ENCODE measurements at places on chromosomes 6 and 20.

GRCh38 chr6:90384720-90385119 lies 88.1 kb upstream of the BACH2 start:
- DNase-seq, result no peak

DNA sequence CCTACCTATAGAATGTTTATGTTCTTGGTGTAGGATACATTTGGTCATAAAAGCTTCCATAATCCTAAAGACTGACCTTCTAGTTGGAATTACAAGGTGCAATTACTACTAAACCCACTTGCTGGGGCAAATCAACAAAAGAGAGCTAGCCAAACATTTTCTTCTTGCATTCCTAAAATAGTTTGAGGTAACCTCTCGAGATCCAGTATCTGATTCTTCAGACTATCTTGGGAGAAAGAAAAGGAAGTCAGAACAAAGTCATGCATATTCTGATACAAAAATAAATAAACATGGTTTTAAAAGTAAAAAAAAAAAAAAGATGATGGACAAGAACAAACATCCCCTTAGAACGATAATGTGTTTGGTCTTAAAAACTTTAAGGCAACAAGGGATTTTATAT lies 294.2 kb upstream of the RSPO3 start:
- no peak for DNase-seq

GRCh38 chr6:89830170-89830809 lies 610 bp downstream of the CASP8AP2 start:
- no peak for DNase-seq

DNA sequence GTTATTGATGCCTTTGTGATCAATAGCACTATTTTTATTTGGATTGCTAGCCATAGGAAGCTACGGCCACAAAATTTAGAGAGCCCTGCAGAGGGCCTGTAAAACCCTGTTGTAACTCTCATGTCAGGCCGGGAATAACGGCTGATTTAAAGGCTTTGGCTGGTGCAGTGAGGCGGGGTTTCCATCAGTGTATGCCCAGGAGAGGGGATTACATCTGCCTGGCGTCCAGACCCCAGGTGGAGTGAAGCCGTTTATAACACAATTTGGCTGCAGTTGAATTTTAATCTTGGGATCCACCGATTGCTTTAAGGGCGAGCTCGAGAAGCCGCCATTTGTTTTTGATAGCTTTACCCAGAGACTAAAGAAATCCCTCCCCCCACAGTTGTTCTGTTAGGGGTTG lies 29.1 kb upstream of the APCDD1L start:
- no peak for DNase-seq

- DNase-seq, result no peak
Observed at GRCh38 chr20:43534791-43535350, 24.0 kb upstream of the SGK2 start.

- no peak for DNase-seq
Observed at GRCh38 chr6:36622901-36623546, 28.9 kb downstream of the SRSF3 start.

DNA sequence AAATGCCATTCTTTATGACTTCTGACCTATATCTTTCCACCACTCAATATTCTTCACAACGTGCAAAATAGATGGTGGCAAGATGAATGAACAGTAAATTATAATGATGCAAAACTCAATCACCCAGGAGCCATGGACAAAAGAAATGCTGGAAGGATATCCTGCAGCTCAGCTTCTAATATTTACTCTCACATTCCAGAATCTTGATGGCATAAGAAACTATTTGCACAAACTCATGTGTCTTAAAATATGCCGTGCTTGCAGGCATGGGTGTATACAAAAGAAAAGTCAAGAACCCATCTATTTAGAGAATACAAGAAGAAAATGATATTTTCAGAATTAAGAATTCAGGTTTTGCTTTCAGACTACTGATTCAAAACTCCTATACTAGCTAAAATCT lies 217.8 kb downstream of the SLC35F1 start:
- DNase-seq, result no peak

DNA sequence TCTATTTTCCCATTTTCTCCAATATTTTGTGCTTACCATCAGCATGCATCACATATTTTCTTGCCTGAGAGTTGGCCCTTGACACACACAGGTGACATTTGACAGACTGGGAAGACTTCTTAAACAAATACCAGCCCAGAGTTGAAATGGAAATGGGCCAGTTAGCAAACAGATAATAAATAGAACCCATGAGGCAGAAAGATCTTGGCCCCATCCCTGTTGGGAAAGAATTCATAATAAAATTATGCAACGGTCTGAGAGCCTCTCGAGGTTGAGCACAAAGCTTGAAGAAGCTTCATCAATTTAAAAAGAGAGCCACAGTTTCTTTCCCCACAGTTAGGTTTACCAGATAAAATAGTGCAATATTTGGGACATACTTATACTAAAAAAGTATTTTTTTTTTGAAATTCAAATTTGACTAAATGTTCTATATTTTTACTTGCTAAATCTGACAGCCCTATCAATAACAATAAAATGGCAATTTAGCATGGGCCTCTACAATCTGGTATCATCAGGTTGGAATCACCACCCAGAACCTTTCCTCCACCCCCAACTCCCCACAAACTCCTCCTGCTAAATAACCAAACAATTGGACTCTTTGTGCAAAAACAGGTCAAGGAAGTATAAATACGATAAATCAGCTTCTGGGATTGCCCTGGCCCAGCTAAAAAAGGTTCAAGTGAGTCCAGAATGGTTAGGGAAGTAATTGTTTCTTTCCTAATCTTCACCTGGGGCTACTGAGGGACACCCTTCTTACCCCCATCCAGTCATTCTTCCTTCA lies 129.8 kb downstream of the CD164 start:
- DNase-seq, result no peak

- DNase-seq, result no peak
Observed at GRCh38 chr6:101605874-101606273, 212.4 kb downstream of the GRIK2 start.

DNA sequence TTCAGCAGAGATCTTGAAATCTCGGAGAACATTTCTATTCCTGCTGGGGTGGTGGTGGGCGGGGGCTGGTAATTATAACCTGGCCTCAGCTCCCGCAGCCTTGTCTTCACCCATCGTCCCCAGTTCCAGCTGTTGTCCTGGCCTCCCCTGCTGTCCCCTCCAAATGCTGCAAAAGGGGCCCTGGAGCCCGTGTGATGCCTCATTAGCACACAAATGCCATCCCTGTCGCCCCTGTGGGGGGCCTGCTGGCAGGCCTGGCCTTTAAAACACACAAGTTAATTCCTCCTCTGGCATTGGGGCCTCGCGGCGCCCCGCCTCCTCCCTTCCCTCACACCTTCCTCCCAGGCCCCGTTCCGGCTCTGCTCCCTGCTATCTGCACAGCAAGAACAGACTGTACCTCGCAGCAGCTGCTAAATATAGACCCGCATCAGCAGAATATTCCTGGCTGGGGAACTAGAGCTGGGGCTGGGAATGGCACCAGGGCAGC lies 85.7 kb downstream of the CDH22 start:
- DNase-seq, result no peak

GRCh38 chr6:43287717-43288679 lies 10.1 kb upstream of the SLC22A7 start:
- no peak for DNase-seq

GRCh38 chr6:37052027-37052628 lies 46.7 kb downstream of the FGD2 start:
- DNase-seq, result no peak

DNA sequence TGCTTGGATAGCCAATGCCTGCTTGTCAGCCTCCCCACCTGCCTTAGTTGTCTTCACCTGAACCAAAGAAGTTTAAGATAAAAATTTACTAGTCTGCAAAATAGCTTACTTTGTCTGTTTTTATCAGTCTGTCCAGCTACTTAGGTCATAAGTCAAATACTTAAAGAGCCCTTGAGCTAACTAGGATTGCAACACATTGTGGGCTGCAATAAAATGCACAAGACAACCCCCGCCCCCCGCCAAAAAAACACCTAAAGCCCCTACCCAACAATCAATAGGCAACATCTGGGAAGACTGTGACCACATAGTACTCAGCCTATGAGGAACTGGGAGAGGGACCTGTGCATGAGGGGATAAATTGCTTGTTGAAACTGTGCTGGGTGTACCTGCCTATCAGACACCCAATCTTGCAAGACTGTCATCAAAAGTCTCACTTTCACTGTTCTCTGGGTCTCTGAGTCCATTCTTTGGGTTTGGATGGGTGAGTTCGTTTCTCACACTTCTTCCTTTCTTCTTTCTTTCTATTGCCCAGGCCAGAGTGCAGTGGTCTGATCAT lies 27.3 kb upstream of the ABCC10 start:
- DNase-seq, result no peak
